Activated CD4-positive, alpha-beta memory T cell treated with anti-CD3 and anti-CD28 coated beads for 36 hours (primary cell): ENCODE measurements at places on chromosomes 2 and 18.
A peak's percentile ranks its signal among the peaks of the same experiment; 100 is the strongest.

DNA sequence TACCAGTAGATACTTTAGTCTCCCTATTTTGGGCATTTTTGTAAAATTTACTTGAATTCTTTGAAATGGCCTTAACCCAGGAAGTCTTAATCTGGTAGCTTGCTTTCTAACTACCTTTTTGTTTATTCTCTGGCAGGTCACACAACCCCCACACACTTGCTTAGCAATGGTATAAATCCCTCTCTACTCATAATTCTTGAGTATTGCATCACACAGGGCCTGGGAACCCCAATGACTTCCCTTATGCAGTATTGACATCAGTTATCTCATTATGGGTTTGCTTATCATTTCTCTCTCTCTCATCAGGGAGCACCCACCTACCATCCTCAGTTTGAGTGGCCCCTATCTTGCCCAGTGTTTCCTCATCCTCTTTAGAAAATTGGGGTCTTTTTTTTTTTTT lies 207.1 kb downstream of the KCNS3 start:
- no peak for DNase-seq

DNA sequence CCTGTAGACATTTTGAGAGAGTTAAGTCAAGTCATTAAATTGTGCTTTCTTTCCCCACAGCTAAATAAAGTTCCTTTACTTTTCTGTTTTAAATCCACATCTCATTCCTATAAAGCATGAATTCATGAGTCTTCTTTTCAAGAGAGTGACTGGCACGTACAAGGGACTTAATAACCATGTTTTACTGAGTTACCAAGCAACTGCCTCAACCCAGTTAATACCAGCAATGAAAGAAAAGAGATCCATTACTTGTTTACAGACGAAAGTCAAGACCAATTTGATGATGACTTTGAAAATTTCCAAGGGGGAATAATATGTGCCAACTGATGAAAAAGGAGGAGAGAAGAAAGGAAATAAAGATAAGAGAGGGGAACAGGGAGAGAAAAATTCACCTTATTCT lies 1082.5 kb upstream of the GYPC start:
- DNase-seq: no peak

DNA sequence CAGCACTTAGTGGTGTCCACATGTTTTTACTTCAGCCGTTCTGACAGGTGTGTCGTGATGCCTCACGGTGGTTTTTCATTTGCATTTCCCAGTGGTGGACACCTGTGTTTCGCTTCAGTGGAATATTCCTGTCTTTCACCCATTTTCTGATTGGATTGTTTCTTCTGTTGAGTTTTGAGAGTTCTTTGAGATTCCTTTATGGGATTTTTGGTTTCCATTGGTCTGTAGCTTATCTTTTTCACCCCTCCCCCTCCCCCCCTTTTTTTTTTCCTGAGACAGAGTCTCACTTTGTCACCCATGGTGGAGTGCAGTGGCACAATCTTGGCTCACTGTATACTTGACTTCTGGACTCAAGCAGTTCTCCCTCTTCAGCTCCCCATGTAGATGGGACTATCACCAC lies 8.0 kb downstream of the ANKRD23 start:
- DNase-seq: no peak

DNA sequence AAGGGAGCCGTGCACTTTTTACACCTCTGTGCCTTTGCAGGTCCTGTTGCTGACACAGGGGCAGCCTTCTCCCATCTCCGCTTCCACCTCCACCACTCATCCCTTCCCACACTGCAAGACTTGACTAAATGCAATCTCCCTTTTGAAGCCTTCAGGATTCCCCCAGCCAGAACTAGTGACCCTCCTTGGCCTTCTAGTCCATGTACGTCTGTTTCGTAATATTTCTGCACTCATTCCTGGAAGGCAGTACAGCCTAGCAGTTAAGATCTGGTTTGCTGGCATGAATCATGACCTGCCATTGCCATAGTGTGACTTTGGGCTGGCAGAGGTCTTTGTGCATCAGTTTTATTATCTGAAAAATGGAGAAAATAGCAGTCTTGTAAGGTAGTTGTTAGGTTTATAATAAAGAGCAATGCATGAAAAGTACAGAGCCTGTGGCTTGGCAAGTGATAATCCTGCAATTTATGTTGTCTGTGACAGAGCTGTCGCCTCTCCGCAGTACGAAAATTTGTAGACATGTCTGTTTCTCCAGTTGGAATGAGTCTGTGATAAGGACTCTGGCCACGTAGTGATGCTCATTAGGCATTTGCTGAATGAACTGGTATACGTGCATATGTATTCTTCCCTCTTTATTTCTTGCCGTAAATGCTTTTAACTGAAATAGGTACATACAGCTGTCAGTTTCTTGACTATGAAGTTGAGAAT lies 36.7 kb downstream of the NCK2 start:
- DNase-seq: peak; percentile 12

DNA sequence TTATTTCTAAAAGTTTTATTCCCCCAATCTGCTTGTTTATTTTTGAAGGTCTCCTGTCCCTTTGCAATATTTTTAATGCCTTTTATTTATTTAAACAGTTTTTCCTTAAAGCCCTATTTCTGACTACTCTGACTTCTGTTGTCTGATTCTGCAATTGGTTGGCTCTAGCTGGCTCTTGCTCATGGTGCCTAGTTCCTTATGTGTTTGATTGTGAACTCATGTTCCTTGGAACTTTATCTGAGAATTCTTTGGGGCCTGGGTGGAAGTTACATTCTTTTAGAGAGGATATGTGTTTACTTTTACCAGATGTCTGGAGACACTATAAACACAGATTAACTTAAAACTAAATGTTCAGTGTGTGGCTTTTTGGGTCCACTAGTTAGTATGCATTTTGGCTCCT lies 175.9 kb downstream of the DYSF start:
- DNase-seq: no peak

DNA sequence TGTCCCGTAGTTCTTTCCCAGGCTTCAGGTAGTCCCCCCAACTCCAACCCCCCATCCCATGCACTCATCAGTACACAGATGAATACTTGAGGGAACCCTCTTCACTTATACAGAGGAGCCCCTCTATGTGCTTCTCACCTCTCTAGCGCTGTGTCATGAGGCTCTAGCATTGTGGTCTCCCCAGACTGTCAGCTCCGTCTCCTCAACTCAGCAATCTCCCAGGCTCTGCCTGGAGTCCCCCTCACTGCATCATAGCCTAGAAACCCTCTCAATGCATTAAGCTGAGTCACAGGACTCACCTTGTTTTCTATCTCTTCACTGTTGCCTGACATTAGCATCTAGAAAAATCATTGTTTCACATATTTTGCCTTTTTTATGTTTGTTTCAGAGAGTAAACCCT lies 20.2 kb upstream of the PRKCE start:
- DNase-seq: no peak

GRCh38 chr18:73670524-73670923 lies 477.1 kb downstream of the FBXO15 start:
- DNase-seq: no peak

GRCh38 chr18:78754311-78755043 lies 225.1 kb upstream of the SALL3 start:
- no peak for DNase-seq

- DNase-seq: no peak
These were observed 574.7 kb upstream of the SLC8A1 start for GRCh38 chr2:41026613-41027012.

- no peak for DNase-seq
These were observed 83.6 kb downstream of the LBH start for GRCh38 chr2:30314981-30315380.

DNA sequence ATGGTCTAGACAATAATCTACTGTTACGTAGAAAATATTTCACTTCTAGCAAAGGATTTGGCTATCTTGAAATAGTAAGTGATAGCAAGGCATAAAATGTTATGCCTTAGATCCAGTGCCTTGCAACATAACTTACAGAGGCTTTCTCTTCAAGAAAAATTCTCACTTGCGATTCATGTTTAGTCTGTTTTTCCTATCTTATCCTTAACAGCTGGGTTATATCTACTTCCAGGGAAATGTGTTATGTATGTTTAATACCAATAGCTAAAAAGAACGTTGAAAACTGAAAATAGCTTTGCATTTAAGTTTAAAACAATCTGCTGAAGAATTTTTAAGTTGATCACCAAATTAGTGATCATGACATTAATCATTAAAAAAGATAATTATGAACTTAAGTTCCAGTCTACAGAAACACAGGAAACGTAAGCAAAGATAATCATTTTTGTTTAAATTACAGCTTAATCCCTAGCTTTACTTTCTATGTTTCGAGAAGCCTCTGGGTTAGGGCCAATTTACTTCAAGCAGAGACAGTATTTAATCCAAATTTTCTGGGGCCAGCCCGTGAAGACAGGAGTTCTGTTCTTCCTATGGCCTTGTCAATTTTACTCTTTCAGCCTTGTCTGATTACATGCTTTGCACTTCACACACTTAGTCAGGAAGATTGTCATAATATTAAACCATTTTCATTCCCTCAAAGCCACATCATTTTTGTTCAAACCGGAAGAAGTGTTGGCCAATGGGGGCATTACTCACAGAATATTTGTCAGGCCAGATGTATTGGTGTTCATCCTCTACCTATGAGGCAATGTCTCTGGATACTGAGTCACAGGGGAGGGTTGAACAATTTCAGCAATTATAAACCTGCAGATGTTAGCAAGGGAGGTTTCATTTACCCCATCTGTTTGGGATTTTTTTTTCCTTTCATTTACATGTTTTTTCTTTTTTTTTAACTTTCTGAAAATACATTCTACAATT lies 1132.9 kb upstream of the ZEB2 start:
- no peak for DNase-seq

DNA sequence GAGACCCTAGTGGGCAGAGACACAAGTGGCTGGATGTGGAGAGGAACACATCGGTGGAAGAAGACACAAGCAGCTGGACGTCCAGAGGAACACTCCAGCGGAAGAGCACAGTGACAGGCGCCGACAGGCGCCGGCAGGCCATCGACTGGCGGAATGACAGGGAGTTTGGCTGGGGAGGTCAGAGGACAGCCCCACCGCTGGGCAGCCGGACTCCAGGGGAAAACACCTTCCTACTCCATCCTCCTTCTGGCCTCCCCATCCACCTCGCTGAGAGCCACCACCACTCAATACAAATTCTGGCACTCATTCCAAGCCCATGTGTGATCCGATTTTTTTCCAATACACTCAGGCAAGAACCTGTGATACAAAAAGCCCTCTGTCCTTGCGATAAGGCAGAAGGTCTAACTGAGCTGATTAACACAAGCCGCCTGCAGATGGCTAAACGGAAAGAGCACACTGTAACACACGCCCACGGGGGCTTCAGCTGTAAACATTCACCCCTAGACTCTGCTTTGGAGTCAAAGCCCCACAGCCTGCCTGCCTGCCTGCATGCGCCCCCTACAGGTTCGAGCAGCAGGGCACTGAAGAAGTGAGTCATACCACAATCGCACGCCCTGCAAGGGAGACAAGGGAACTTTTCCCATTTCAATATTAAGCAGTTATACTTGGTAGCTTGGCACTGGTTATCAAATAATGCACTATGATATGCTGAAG lies 50.2 kb upstream of the LRP1B start:
- DNase-seq: no peak

DNA sequence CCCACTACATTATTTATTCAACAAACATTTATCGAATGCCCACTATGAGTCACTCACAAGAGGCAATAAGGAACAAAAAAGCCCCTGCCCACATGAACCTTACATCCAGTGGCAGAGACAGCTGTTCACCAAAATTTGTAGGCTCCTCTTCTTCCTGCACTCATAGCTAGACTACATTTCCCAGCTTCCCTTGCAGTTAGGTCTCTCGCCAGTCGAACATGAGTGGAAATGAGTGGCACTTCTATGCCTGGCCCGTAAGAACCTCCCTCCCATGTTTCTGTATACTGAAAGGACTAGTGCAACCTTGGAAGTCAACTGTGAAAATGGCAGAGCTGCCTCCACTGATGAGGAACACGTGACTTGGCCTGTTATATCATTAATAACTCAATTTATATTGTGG lies 19.4 kb upstream of the NCOA1 start:
- DNase-seq: no peak

- no peak for DNase-seq
These were observed 10.2 kb downstream of the NMUR1 start for GRCh38 chr2:231519975-231520555.

- no peak for DNase-seq
These were observed 1009.4 kb upstream of the CELF4 start for GRCh38 chr18:38575023-38575422.

DNA sequence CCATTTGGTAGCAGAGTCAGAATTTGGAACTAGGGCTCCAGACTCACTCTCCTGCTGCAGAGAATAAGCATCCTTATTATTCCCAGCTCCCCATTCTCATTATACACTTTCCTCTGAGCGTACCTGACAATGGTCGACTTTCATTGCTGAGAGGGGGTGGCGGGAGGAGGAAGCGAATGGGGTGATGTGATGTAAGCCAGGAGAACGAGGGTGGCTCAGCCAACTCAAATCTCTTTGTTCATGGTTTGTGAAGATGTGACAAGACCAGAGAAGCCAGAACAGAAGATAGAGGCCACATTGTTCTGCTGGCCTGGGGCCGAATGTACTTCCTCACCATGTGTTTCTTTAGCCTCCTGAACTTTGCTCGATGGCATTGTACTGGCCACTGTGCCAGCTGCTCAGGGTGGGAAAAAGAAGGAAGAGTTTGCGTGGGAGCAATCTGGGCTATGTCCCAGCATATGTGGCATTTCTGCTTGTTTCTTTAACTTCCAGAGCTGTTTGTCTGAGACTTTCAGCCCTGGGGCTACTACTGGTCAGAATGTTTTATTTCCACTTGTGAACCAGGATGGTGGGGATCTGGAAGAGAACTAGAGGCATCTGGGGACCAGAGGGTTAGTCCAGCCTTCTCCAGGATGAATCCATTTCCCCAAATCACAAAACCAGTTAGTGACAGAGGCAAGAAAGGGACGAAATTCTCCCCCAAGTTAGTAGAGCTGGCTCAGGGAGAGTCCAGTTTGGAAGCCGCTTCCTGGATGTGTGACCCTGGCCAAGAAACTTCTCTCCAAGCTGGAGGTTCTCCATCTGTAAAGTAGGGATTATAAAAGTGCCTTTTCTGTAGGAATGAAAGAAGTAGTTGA lies 62.6 kb downstream of the MOGAT1 start:
- DNase-seq: no peak

- no peak for DNase-seq
These were observed 54.4 kb downstream of the TWIST2 start for GRCh38 chr2:238902285-238902684.

- no peak for DNase-seq
These were observed 46.1 kb upstream of the PKDCC start for GRCh38 chr2:42001711-42002201.

GRCh38 chr2:240467149-240467642 lies 31.7 kb downstream of the GPC1 start:
- DNase-seq: peak; percentile 5
